NCI-H1105 treated with DMSO at 0.1 percent for 48 hours (cell line): ENCODE measurements at places on chromosomes 1 and 21.

- no peak for DNase-seq
These were observed 5.2 kb upstream of the TNNI1 start for GRCh38 chr1:201426479-201427310.

DNA sequence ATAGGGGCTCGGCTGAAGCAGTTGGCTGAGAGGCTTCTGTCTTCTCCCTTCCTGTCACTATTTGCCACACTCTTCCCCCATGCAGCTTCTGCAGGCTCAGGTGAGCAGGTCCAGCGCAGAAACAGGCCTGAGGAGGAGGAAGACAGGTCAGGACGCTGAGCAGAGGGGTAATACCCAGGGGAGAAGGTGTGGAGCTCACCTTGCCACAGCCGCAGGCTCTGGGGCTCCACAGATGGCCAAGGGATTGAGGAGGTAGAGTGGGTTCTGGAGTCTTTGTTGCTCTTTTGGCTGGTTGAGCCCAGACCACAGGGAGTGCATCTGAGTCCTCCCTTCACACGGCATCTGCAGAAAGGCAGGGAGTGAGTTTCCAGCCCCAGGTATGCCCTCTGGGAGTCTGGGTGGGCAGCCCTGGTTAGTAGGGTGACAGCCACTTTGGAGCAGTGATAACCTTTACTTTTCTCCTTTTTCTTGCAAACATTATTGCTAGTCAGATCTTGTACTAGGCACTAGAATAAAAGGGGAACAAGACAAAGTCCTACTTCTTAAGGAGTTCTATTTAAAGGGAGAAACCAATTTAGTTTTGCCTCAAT lies 9.7 kb downstream of the EIF3I start:
- no peak for DNase-seq

GRCh38 chr1:13945856-13946255 lies 245.9 kb downstream of the PRDM2 start:
- no peak for DNase-seq

DNA sequence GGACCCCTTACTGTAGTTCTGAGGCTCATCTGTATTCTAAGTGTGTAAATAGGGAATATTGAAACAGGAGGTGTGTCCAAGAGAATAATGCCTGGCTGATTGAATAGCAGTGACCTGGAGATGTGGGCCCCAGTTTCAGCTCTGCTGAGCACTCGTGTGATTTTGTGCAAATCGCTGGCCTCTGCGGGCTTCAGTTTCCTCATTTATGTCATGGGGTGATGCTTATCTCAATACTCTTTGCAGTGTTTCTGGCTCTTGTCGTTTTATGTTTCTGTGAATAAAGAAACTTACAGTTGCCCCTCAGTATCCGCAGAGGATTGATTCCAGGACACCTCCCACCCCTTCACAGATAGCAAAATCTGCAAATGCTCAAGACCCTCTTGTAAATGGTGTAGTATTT lies 5.0 kb downstream of the COG2 start:
- no peak for DNase-seq

DNA sequence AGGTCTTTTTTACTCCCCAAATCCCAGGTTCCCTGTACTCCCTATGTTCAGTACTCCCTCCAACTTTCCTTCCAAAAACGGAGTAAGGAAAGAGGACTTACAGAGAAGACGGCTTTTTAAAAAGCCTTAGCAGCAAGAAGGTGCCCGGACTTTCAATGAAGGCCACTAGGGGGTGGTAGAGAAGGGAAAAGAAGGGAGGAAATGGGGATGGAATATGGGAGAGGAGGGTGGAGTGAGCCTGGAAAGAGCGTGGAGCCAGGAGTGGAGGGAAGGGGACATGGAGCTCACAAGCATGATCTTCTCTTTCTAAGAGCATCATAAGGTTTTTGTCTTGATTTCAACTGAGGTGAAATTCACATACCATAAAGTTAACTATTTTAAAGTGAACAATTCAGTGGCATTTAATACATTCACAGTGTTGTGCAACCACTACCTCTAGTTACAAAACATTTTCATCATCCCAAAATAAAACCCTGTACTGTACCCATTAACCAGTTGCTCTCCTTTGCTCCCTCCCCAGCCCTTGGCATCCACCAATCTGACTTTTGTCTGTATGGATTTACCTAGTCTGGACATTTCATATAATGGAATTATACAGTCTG lies 129.9 kb downstream of the ZNF281 start:
- DNase-seq = no peak

- DNase-seq = peak; percentile 93
These were observed 2.2 kb downstream of the FBXO28 start for GRCh38 chr1:224116131-224116530.

DNA sequence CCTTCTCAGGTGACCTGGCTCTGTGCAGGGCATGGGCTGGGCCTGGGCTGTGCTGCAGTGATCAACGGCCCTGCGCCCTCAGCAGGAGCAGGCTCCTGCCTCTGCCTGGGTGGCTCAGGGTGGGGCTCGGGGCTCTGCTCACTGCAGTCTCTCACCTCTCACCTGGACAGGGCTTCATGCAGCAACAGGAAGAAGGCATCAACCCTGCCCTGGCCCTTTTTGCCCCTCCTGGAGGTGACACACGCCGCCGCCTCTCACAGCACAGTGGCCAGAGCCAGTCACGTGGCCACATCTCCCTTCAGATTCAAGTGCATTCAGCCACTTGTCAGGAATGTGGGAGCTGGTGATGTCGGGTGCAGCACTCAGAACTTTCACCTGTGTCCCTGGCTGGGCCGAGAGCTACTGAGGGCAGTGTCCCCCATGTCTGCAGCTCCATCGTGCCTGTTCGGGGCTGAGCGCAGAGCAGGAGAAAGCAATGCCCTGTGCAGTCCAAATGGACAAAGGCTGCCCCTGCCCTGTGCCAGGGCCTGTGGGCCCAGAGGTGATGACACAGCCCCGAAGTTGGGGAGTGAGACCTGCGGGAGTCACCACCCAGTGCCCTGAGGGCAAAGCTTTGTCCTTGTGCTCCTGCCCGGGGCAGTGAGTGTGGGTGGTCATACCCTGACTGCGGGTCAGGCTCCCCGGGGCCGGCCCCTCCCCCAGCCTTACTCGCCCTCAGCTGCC lies 314.0 kb downstream of the PTPRU start:
- no peak for DNase-seq

DNA sequence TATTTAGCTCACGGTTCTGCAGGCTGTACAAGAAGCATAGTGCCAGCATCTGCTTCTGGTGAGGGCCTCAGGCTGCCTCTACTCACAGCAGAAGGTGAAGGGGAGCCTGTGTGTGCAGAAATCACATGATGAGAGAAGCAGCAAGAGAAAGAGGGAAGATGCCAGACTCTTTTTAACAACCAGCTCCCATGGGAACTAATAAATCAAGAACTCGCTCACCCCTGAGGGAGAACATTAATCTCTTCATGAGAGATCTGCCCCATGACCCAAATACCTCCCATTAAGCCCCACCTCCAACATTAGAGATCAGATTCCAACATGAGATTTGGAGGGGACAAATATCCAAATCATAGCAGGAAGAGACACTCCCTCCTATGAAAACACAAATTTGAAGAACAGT lies 74.1 kb downstream of the OLFML2B start:
- DNase-seq = no peak

- peak; percentile 11 for DNase-seq
These were observed 142.5 kb upstream of the VANGL1 start for GRCh38 chr1:115499253-115499652.

DNA sequence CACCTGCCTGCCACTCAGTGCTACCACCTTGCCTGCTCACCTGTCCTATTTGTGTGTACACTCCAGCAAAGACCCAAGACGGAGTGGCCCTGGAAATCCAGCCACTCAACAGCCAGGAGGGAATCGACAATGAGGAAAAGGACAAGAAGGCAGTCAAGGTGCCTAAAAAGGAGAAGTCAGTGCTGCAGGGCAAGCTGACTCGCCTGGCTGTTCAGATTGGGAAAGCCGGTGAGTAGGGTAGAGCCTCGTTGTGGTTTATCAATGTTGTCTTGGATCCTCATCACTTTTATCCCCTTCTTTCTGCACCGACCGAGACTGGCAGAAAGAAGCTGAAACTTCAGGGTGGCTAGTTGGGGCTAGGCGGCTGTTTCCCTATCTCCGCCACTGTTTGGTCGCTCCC lies 61.4 kb upstream of the LAX1 start:
- no peak for DNase-seq

GRCh38 chr1:40439247-40439646 lies 11.0 kb upstream of the ZFP69B start:
- DNase-seq = no peak

GRCh38 chr1:218588540-218589172 lies 243.5 kb downstream of the TGFB2 start:
- DNase-seq = no peak

DNA sequence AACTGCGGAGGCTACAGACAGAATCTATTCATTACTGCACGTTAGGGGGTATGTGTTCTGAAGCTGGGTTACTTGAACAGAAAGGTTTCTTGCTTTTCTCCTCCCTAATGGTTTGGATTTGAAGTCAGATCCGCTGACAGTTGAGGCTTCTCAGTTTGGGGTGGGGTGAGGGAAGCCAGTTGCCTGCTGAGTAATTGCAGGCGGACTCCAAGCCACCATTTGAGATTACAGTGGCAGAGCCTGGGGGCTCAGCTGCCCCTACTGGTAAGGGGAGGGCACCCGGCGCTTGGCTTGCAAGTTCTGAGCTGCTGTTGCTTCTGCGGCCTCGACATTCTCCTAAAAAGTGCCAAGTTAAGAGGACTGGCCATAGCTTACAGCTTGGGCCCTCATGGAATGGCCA lies 2.0 kb downstream of the GRHL3 start:
- DNase-seq = no peak

GRCh38 chr1:111850109-111850508 lies 94.4 kb downstream of the DDX20 start:
- no peak for DNase-seq

DNA sequence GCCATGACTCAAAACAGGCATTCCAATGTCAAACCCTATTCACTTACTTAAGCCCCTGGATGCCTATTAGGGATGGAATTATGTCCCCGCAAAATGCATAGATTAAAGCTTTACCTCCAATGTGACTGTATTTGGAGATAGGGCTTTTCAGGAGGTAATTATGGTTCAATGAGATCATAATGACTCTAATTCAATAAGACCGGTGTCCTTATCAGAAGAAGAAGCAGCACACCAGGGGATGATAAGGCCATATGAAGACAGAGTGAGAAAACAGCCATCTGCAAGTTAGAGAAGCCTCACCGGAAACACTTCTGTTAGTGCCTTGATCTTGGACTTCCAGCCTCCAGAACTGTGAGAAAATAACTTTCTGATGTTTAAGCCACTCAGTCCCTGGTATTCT lies 1131.8 kb upstream of the TMPRSS15 start:
- DNase-seq = no peak

GRCh38 chr1:88514544-88515060 lies 169.5 kb upstream of the PKN2 start:
- DNase-seq = no peak

GRCh38 chr1:183417772-183418491 lies at the start of gene NMNAT2:
NMNAT2 (minus strand) TSS chr1:183418380; CDS start chr1:183418267, 113 bp downstream.
- peak; percentile 35 for DNase-seq

DNA sequence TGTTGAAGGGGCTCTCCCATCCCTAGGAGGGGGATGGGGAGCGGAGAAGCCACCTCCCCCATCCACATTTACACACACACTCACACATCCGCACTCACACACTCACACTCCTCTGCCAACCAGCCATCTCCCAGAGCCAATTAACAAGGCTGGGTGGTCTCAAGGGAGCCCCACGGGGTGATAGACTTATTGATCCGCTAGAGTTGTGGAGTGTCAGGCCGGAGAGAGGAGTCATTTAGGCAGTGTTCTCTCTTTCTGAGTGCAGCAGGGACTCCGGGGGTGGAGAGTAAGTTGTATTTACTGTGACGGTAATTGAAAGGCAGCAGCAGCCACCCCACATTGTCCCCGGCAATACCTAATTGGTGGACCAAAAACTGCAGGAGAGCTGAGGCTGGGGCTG lies 61.6 kb downstream of the KLHDC7A start:
- DNase-seq = no peak

DNA sequence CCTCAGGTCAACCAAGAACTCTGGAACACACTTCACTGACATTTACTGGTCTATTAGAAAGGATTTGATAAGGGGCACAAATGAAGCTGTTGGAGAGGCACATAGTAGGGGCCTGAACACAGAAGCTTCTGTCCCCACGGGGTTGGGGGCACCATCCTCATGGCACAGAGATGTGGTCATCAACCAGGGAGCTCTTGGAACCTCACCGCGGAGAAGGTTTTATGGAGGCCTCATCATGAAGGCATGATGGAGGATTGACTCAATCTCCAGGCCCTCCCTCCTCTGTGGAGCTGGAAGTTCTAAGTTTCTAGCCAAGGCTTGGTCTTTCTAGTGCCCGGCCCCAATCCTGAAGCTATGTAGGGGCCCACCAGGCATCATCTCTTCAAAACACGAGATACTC lies 23.6 kb downstream of the MX1 start:
- DNase-seq = no peak

- no peak for DNase-seq
These were observed 17.8 kb upstream of the BECN2 start for GRCh38 chr1:241939798-241940197.

GRCh38 chr21:27812279-27812678 lies 845.4 kb upstream of the ADAMTS5 start:
- no peak for DNase-seq

DNA sequence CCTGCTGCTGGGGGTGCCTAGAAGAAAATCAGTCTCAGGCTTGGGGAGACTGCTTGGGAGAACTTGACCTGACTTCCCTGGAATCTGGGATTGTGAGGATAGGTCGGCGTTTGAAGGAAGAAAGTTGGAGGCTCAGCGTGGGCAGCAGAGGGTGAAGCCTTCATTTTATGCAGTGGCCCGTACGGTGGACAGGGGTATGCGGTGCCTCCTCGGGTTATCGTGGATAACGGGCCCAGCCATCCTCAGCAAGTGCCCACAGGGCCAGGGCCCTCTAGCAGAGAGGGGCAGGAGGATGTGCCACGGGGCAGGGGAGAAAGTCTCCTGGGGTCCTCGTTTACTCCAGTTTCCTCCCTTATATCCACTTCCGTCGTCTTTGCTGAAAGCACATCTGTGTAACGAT lies 34.0 kb downstream of the CHAF1B start:
- no peak for DNase-seq

- no peak for DNase-seq
These were observed 56.9 kb downstream of the KIF1B start for GRCh38 chr1:10267319-10267718.

- DNase-seq = no peak
These were observed 109.1 kb upstream of the GADD45A start for GRCh38 chr1:67575861-67576260.

GRCh38 chr21:42829954-42830353 lies 49.4 kb downstream of the WDR4 start:
- no peak for DNase-seq

GRCh38 chr1:23743287-23744152 lies at the start of gene ELOA:
ELOA (plus strand) TSS chr1:23743471; CDS start chr1:23743504, 33 bp downstream.
- DNase-seq = peak; percentile 78
